ENCODE measurements at places on chromosomes 7 and 10. TPM values are rescaled to one million over a fixed set of nuclear protein-coding genes. Genes with fewer than 3 reads are reported as not detected.

HOXA7 gene
- total RNA-seq, result not detected

SLC13A1 gene
- total RNA-seq, result not detected

CLDN15 gene
- 10.5 TPM for total RNA-seq

IL6 gene
- total RNA-seq, result not detected

GRCh38 chr10:114697061-114697598 is 39.1 kb upstream of the ABLIM1 start:
- no peak for DNase-seq

GRCh38 chr10:11107948-11108347 is 90.3 kb downstream of the CELF2 start:
- no peak for DNase-seq

DNA sequence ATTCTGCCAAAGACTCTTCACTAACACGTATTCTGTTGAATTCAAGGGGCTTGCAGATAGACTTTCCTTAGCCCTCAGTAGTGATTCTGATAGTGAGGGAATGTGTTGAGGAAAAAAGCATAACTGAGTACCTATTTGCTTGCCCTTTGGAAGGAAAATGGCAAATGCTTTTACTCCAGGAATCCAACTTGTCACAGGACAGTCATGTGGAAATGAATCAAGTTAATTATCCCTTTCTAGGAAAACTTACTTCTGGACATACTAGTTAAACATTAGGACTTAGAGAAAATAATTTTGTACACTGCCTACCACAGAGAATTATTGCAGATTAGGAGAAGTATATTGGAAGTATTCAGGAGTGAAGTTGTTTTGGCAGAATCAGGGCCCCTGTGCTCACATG is 148.9 kb upstream of the SLC13A1 start:
- no peak for DNase-seq

GRCh38 chr10:43047288-43047970 is 29.4 kb upstream of the RET start:
- no peak for DNase-seq

GRCh38 chr7:3916146-3916545 is 615.1 kb downstream of the SDK1 start:
- no peak for DNase-seq

- DNase-seq, result no peak
These were observed 42.4 kb upstream of the NANOS1 start for GRCh38 chr10:118986815-118987790.

GRCh38 chr7:20316706-20317105 is 14.0 kb upstream of the ITGB8 start:
- DNase-seq, result no peak

DNA sequence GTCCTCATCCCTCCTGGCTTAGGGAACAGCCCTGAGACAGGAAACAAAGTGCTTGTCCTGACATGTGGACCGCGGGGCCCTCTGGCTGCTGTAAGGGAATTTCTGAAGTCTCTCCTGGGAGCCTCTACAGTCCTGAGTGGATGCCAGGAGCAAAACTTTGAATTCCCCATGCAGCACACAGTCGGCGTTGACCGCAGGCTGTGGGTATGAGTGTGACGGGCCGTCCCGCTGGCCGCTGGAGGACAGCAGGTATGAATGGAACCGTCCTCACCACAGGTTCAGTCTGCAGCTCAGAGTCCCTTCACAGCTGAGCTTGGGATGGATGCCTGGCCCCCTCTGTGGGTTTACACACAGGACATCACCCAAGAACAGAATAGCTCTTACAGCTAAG is 94.9 kb downstream of the GPR26 start:
- no peak for DNase-seq

- no peak for DNase-seq
These were observed 22.7 kb downstream of the CISD1 start for GRCh38 chr10:58291538-58292174.

All from endothelial cell (in vitro differentiated cells).